Fibroblast of skin of scalp (primary cell): ENCODE measurements at places on chromosomes 6 and 20.
A peak's percentile ranks its signal among the peaks of the same experiment; 100 is the strongest.

DNA sequence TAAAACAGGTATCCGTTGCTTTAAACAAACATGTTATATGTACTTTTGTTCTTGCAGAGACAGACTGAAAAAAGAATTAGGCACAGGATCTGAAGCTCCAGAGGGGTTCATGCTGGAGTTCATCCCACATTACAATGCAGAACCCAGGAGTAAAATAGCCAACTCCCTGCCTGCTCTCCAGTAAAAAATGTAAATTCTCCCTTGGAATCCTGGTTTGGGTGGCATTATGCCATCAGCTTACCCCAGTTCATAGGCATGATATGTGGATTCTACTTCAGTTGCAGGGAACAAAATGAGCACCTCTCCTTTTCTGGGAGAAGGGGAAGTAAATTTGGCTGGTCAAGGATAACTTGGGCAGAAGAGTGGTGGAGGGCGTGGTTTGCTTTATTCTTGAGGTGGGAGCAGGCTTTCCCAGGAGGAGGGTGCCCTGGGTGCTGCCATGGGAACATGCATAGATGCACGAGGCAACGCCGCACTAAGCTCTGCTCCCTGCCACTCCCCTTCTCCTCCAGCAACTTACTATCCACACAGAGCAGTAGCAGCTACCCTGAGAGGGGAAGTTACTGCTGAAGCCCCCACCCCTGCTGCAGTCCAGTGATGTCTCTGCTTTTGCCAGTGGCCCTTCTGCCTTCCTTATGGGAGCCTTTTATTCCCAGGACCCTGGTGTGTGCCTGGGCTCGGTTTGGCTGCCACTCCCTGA is 71.6 kb upstream of the GLP1R start:
- DNase-seq = no peak

GRCh38 chr20:1803061-1803931 is 91.9 kb upstream of the SIRPA start:
- DNase-seq = peak; percentile 39

DNA sequence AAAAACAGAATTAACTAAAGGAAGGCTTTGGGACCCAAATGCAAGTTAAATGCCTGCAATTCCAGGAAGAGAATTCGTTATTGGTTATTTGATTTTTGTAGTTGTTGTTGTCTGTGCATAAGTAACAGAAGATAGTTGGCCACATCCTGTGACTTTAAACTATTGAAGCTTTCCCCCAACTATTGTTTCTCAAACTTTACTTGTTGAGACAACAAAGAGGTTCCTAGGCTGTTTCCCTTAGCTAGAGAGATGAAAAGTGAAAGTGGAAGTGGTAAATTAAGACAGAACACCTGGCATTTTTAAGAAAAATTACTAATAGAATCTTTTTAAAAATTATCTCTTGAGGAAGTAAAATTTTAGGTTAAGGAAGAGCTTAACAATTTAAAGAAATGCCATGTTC is 525.2 kb downstream of the PKHD1 start:
- DNase-seq = no peak

GRCh38 chr6:11331111-11331510 is 98.6 kb upstream of the NEDD9 start:
- no peak for DNase-seq

DNA sequence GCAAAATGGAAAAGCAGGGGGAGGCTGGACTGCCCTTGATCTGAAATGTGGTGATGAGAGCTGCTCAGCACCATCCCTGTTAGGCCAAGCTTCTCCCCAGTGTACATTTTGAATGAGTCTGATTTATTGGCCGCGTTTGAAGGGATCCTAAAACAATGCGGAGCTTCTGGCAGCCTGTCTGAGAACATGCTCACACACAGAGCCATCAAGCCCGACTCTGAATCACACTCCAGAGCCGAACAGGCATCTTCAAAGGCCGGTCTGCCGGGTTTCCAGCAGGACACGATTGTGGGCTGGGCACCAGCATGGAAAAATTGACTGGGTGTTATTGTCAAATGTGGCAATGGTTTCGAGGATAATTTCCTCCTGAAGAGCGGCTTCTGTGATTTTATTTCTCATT is 235.9 kb downstream of the TFAP2C start:
- peak; percentile 35 for DNase-seq

DNA sequence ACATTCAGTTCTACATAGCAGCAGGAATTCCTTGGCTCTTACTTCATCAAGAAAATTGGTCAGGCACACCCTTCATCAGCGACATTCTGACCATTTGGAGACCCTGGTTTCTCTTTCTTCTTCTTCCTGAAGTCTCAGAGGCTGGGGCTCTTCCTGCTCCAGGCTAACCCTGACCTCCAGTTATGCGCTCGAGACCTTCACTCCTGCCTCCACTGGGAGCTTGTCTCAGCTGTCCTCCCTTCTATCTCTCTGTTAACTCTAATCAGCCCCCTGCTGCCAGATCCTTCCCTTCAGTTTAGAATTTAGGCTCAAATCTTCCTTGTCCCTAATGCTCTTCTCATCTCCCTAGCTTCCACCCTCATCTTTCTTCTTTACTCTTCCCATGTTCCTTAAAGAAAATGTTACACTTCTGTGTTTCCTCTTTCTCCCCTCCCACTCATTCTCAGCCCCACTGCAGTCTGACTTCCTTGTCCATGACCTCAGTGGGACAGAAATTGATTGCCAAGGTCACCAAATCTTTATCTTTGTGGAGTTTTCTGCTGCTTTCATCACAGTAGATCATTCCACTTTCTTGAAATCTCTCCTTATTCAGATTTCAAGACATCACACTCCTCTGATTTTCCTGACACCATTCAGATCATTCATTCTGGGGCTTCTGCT is 8.4 kb upstream of the HLA-DOA start:
- DNase-seq = no peak

DNA sequence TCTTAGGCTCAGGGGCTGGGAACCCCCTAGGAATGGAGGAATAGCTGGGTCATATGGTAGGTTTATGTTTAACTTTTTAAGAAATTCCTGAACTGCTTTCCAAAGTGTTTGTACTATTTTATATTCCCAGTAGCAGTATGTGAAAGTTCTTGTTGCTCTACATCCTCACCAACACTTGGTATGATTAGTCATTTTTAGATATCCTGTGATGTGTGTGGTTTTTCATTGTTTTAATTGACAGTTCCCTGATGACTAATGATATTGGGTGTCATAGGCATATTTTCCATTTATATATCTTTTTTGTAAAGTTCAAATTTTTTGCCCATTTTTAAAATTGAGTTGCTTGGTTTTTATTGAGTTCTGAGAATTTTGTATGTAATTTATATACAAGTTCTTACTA is 72.3 kb downstream of the SLC16A10 start:
- DNase-seq = no peak

GRCh38 chr6:15352845-15353244 is 107.0 kb downstream of the JARID2 start:
- no peak for DNase-seq

DNA sequence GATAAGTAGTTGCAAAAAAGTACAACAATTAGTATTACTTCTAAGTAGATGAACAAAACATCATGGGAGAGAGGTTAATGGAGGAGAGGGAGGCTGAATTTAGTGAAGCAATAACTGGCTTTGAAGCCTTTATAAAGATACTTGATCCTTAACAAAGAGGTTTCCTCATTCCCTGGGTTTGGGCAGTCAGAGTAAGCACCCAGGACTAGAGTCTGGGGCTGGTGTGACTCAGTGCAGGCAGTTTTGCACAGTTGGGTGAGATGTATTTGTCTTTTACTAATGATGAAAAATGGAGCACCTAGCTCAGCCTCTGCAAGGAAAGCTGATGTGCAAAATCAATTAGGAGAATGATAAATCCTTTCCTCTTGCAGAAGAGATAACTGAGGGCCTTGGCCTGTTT is 11.8 kb upstream of the OPN5 start:
- DNase-seq = no peak

DNA sequence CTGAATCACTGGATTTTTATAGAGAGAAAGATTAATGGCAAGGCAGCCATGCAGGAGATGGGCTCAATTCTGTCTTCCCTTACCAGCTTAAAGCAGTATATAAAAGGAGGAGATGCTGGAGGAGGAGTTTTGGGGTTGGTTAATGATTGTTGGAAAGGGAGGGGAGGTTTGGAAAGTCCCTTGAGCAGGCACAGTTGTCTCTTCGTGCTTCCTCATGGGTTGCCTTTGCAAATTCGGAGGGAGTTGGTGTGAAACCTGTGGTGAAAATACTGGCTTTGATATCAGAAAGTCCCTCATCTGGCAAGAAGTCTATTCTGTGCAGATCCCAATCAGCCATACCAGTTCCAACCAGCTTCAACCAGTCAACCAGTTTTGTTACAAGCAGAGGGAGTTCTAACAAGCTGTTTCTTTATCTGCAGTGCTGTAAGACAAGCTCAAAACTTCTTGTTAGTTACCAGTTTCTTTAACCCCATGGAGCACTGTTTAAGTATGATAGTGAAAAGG is 107.0 kb downstream of the HIVEP1 start:
- DNase-seq = no peak

GRCh38 chr6:118667988-118668387 is 16.6 kb upstream of the CEP85L start:
- DNase-seq = no peak

GRCh38 chr6:18457065-18457737 is 70.1 kb downstream of the RNF144B start:
- DNase-seq = peak; percentile 10

DNA sequence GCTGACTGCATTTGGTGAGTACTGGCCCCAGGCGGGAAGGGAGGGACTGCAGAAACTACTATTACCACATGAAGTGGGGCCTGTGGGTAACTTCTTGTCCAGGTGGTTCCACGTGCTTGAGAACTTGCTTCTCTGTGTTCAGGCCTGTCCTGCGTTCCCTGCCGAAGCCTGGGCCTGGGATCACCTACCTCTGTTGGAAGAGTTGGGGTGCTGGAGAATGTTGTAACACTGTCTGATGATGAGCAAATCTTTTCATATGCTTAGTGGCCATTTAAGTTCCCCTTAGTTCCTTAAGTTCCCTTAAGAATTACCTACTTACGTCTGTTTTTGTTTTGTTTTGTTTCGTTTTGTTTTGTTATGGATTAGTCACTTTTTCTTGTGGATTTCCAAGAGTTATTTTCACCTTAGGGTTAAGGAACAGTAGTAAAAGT is 154.4 kb downstream of the DTNBP1 start:
- DNase-seq = no peak

DNA sequence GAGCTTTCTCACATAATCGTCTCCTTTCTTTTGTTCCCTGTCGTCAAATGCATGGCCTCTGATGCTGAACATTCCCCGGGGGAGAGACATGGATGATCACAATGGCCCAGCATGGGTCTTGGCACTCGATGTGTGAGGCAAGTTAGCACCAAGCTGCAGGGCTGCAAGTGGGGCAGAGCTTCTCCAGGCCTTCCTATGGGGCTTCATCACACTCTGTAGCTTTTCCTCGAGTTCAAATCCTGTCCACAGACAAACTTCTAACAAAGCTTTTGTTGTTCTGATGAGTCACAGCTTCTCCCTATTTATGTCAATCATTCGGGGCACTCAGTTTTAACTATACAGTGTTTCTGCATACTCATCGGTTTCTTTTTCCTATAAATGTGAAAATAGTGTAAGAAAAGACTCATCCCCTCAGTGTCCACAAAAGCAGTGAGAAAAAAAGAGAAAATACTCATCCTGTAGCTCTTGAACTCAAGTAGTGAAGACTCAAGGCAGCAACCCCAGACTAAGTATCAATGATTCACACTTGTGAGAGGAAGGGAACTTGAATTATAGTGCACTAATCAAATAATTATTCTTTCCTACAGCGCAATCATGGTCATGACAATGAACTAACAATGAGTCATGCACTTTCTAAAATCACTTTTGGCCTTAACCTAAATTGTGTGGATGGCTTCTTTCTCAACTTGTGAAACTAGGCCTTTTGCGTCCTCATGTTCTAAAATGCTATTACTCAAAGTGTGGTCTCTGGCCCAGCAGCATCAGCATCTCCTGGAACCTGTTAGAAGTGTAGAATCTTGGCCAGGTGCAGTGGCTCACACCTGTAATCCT is 68.4 kb upstream of the NOX3 start:
- peak; percentile 44 for DNase-seq

- DNase-seq = no peak
Measured at GRCh38 chr20:24823989-24824693, 124.9 kb upstream of the CST7 start.

DNA sequence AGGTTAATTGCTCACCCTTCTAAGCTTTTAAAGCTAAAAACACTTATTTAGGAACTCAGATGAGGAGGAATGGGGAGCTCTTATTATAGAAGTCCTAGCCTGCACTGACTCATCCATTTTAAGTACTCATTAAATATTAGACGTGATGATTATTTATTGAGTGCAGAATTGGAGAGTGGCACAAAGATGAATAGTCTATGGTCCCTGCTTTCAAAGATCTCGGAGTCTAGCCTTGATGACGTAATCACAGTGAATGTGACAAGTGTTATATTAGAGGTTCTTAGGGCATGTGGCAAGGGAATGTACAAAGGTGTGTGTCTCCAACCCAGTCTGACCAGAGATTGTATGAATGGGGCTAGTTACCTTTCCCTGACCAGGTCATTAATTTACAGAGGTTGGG is 68.7 kb upstream of the CD83 start:
- no peak for DNase-seq

DNA sequence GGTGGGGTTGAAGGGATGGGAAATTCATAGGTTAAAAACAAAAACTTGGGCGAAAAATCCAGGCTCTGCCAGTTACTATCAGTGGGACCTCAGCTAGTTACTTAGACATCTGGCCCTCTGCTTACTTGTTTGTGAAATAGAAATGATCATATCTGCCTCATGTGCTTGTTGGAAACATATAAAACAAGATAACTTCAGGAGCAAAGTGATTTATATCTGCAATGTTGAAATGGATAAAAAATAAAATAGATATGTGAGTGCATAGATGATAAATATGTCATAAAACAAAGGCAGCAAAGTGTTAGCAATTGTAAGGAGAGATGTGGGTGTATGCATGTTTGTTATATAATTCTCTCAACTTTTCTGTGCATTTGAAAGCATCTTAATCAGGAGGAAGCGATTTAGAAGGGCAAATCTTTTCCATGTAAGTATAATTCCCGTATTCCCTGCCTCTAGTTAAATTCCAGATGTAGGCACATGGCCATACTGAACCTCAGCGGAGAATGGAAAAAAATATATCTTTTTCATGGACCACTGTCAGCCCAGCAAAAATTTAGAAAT is 579.0 kb upstream of the FLRT3 start:
- DNase-seq = no peak

DNA sequence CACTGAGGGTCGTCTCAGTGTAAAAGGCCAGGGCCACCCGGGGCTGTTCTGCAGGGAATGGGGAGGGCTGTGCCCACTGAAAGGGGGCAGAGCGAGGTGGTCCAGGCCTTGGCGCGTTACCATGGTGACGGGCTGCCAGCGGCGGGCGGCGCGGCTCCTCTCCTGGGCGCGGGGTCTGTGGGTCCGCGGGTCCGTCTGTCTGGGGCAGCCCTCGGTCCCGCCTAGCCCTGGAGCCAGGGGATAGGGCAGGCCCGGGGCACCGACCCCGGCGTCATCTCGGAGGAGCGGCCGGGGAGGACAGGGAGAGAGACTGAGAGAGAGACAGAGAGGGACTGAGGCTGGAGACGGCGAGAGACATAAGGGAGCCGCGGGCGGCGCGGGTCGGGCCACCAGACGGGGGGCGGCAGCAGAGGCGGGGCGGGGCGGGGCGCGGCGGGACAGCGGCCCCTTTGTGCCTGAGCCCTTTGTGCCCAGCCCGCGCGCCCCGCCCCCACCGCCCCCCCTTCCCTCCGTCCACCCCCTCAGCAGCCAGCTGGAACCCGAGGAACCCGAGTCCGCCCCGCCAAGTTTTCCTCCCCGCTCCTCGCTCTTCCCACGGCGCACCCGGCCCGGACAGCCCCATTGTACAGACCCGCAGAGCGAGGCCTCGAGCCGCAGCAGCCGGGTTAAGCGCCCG is at the start of gene KIAA1755:
TSS of gene KIAA1755 (minus strand) at position 358 of the 676 bp plus-strand sequence. CDS start at position 123, 235 bp downstream.
- no peak for DNase-seq
